Ecto neural progenitor cell (in vitro differentiated cells): ENCODE measurements at places on chromosomes 6 and 20.
A peak's percentile ranks its signal among the peaks of the same experiment; 100 is the strongest.

- no peak for DNase-seq
These were observed 108.2 kb upstream of the NFATC2 start for GRCh38 chr20:51650685-51651134.

DNA sequence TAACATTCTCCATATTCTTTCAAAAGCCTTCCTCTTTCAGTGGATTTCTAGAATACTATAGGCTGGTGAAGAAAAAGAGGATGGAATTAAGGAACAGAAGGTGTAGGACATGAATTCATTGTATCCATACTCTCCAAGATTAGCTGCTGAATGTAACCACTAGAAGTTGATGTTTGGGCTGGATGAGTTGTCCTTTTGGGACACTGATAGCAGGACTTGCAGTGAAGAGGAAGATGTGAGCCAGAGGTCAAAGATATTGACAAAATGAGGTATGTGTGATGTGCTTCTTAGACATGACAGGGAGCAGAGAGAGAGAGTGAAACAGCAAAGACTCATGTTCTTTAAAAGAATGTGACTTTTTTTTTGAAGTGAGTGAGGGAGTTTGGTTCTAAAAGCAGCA, 134.3 kb upstream of the MAN1A1 start:
- no peak for DNase-seq

GRCh38 chr6:165447141-165447540, 137.7 kb upstream of the C6orf118 start:
- no peak for DNase-seq

DNA sequence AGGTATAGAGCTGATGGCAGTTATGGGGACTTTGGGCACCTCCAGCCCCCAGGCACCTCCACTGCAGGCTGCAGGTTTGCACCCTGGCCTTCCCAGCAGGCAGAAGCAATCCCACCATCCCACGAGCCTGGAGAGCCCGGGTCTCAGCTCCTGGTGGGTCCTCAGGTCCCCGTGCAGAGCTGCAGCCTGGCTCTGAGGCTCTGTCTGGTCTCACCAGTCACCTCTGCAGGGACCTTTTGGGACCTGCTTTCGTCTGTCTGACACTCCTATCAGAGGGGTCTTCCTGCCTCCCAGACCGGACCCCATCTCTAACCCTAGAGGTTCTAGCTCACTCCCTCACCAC, 41.9 kb downstream of the FGD2 start:
- no peak for DNase-seq

DNA sequence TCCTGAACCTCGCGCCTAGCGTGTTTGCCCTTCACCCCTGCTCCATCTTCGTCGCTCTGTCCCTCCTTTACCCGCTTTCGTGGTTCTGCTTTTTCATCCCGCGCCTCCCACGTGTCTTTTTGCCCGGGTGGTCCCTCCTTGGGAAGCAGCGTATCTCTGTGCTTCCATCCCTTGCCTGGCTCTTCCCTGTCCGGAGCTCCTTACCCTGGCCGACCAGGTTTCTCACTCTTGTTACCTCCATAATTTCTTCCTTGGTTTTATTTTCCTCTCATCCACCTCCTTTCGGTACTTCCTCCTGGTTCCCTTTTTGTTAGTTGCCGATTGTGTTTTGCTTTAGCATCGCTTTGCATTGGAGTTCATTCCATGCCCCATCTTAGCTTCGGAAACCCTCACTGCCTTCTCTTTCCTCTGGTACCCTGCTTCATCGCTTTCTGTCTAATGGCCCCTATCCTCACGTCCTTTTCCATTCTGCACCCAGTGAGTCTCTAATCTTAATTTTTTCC, 735 bp downstream of the FAM135A start:
- no peak for DNase-seq

DNA sequence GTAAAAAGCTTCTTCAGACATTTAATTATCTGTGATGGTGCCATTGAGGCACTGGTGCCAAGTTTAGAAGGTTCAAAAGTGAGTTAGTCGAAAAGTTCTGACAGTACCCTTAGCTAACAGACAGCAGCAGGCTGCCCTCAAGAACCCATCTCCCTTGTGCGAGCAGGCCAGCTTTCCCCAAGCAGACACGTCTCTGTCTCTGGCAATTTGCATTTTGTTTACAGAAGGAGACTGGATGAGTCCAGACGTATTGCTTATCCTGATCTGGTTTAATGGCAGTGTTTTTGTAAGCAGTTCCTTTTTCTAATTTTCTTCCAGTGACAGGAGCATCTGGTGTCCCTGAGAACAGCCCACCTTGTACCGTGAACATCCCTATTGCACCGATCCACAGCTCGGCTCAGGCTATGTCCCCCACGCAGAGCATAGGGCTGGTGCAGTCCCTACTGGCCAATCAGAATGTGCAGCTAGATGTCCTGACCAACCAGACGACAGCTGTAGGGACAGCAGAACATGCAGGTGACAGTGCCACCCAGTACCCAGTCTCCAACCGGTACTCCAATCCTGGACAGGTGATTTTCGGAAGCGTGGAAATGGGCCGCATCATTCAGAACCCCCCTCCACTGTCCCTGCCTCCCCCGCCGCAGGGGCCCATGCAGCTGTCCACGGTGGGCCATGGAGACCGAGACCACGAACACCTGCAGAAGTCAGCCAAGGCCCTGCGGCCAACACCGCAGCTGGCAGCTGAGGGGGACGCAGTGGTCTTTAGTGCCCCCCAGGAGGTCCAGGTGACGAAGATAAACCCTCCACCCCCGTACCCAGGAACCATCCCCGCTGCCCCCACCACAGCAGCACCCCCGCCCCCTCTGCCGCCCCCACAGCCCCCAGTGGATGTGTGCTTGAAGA, 58.3 kb upstream of the TMEM181 start:
- no peak for DNase-seq

- no peak for DNase-seq
These were observed 45.7 kb upstream of the TRAF3IP2 start for GRCh38 chr6:111651185-111652034.

- DNase-seq = no peak
These were observed 68.1 kb downstream of the ITCH start for GRCh38 chr20:34431168-34431567.

DNA sequence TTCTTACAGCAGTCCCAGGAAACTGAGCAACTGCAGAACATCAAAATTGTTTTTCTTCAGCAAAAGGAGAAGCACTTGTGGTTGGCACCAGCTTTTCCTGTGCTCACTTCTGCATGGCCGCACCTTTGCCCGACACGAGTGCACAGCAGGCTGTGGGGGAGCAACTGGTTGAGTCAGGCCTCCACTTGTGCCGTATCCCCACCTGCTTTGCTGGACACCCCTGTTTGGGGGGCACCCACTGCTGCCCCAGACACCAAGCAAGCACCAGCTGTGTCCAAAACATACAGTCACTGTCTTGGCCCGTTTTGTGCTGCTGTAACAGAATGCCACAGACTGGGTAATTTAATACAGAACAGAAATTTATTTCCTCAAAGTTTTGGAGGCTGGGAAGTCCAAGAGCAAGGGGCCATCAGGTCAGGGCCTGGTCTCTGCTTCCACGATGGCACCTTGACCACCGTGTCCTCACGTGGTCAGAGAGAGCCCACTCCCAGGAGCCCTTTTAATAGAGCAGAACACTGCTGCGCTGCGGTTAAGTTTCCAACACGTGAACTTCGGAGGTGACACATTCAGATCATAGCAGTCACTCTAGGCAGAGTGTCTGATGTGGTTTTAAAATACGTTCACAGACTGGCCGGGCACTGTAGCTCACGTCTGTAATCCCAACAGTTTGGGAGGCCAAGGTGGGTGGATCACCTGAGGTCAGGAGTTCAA, 8.7 kb upstream of the GMEB2 start:
- no peak for DNase-seq

- DNase-seq = no peak
These were observed 281.9 kb downstream of the PKHD1 start for GRCh38 chr6:51805517-51805916.

DNA sequence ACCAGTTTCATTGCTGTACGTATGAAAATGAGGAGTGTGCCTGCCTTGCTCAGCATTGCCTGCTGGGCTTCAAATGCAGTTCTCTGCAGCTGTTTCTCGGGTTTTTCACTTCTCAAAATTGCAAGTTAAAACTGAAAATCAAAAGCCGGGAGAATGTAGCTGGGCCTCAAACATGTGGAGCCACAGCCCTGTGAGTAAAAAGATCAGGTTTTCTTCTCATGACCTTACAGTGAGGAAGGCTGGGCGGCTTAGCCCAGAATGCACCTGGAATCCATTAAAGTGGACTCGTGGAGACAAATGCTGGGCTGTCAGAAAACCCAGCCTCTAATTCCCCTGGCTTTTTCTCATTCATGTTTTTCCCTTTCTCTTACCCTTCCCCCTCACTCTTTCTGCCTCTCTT, 34.4 kb downstream of the DSE start:
- DNase-seq = no peak

- DNase-seq = no peak
These were observed 188.2 kb upstream of the ASCC3 start for GRCh38 chr6:101069191-101069795.

DNA sequence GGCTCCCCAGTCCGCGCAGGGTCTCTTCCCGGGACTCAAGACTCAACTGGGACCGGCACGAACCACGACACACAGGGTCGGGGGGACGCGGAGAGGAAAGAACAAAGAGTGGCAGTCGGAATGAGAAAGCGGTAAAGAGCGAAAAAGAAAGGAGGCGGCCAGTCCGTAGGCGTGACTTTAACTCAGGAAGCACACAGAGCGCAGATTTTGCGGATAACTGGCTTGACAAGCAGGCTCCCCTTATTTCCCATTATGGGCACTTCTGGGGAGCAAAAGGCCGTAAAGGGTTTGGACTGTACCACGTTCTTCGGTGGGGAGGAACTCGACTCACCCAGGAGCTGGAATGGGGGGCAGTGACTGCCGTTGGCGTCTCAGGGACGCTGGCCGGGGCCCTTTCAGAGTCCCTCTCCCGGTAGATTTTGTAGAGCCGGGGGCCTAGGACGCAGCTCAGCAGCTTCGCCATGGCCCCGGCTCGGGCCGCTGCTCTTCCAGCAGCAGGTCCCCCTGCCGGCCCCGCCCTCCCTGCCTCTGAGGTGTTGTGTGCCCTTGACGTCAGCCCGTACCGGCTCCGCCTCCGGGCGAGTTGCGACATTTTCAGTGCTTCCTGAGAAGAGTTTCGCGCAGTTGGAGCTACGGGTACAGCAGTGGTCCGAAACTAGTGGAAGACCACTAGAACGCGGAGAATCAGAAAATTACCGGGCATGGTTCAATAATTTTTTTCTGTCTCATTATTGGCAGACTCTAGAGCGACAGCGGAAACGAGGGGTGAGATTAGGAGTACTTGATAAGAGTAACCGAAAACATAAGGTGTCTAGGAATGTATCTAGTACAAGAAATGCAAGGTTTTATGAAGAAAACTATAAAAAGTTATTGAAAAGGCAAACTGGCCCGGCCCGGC, at the start of gene ABHD16A:
ABHD16A (minus strand) TSS at position 506 of the 898 bp plus-strand sequence; CDS start at position 463, 43 bp downstream.
- peak; percentile 97 for DNase-seq

DNA sequence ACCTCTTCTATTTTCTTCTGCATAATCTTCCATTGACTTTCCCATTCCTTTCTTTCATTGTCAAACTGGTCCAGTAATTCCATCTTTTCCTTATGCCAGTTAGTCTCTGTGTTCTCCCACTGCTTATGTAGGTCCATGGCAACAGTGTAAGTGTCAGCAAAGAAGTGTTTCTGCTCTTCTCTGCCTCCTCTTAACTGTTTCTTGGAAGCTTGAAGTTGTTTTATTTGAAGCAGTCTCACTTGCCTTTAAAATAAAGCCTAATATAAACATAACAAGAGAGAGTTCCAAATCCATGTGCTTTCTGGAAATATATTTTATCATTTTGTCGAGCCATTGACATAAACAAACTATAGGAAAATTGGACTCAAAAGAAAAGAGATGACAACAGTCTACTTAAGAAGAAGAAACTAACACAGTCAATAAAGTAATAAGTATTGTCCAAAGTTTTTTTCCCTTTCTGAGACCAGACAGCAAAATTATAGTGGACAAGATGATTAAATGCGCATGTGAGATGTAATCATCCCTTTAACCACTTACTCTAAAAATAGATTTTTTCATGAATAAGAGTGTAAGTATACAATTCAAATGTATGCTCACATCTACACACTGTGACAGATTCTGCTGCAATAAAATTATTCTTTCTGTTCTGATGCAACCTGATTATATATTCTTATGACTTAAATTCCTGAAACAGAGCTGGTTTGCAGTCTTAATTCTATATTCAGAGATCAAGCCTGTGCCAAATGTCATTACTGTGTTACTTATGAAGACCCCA, 5.2 kb downstream of the KIAA0408 start:
- DNase-seq = no peak

- no peak for DNase-seq
These were observed 23.6 kb downstream of the SNX5 start for GRCh38 chr20:17944854-17945474.

GRCh38 chr6:98932381-98932780, 15.4 kb downstream of the FBXL4 start:
- DNase-seq = no peak

DNA sequence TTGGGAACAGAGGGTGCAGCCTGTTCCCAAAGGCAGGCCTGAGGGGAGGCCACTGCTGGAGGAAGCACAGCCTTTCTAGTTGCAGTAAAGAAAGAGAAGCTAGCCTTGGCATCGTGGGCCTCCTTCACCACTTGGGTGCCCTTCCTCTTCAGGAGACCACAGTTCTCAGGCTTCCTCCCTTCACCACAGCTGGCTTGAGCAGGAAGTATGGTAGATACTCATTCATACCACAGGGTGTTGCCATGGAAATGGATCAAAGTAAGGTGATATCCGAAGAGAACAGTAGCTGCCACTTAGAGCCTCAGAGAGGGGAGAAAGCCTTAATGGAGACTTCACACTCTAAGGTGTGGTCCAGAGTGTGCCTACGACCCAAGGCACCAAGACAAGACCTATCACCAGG, 120.4 kb upstream of the RIPOR2 start:
- no peak for DNase-seq

- DNase-seq = no peak
These were observed 108.4 kb downstream of the KLHL32 start for GRCh38 chr6:97032955-97033354.

DNA sequence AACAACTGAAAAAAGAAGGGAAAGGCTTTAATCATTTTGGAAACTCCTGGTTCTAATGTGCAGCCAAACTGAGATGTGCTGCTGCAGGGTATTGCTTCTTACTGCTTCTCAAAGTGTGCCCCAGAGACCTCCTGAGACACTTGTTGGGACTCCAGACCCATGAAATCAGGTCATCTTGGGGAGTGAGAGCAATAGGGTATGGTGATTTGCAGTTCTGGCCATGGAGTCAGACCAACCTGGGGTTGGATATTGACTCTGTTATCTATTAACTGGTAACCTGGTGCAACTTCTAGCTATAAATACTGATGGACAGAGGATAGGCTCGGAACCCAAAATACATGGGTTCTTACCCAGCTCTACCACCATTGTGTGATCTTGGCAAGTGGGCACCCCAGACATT, 3.8 kb downstream of the TSPO2 start:
- DNase-seq = no peak

GRCh38 chr20:3340443-3340842, 67.0 kb downstream of the DNAAF9 start:
- DNase-seq = no peak

- DNase-seq = no peak
These were observed 25.3 kb downstream of the MYT1 start for GRCh38 chr20:64189530-64189966.

DNA sequence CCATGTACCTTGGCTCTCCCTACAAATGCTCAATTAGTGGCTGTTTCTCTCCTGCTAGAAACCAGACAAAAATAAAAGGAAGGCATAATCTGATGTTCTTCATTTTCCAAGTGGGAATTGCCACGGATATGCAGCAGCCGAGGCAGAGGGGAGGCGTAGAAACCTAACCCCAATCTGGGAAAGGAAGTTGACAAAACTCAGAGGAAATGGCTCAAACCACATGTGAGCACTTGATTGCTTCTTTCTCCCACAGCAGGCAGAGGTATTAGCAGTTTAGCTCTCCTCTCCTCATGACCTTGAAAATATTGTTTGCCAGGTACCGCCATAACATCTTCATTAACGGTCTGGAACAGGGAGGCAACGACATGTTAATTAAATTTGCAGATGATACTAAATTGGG, 3.8 kb upstream of the MLN start:
- DNase-seq = no peak
